Stimulated activated CD4-positive, alpha-beta T cell treated with anti-CD3 and anti-CD28 coated beads, Interleukin-12 subunit alpha, Interleukin-12 subunit beta, amount 100 ng/mL, for 24 hours (primary cell): ENCODE measurements at places on chromosomes 2 and 18.

DNA sequence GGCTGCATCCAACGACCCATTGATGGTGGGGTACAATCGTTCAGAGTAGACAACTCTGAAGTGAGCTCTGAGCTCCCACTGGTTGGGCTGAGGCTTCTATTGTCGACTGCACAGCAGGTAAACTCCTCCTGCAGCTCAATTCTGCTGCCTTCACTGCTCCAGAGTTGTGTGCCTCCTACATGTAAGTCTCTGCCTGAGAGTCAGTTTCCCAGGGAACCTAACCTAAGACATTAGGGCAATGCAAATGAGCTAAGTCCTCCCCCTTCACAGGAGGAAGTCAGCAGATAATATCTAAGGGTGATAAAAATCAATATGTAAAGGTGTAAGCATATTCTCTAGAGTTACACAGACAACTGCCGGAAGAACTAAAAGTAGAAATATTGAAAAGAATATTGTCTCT lies 22.5 kb upstream of the ACYP2 start:
- DNase-seq: no peak

GRCh38 chr2:54586494-54586893 lies 130.4 kb downstream of the SPTBN1 start:
- no peak for DNase-seq

DNA sequence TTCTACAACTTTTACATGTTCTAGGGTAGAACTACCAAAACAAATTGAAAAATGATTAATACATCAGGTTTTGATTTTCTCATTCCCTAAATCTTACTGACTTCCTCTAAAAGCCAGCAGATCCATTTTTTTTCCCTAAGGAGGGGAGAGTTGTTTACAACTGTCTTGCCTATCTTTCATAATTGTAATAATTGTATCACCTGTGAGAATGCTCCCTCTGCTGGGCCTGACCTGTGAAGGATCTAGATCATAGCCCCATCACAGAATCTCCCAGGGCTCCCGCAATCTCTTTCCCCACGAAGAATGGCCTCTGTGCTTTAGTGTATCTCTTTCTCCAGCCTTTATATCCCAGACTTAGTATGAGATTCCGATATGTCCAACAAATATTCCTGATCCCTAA lies 9.1 kb downstream of the LOXL3 start:
- no peak for DNase-seq

- no peak for DNase-seq
Observed at GRCh38 chr18:23694637-23695430, 5.6 kb downstream of the LAMA3 start.

DNA sequence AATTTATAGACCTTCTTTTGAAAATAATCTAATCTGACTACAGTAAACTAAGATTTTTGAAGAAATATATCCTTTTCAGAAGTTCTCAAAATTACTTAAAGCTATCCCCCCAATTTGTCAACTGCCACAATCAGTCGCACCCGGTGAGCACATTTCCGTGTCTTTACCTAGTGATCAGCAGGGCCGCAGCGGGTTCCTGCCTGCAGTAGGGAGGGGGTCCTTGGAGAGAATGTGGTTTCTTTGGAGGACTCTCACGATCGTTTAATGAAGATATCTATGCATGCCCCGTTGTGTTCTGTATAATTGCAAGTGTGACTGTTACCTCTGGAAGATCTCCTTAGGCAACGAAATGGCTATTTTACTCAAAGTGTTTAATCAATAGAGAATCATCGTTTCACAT lies 251.9 kb upstream of the RAB12 start:
- DNase-seq: no peak

DNA sequence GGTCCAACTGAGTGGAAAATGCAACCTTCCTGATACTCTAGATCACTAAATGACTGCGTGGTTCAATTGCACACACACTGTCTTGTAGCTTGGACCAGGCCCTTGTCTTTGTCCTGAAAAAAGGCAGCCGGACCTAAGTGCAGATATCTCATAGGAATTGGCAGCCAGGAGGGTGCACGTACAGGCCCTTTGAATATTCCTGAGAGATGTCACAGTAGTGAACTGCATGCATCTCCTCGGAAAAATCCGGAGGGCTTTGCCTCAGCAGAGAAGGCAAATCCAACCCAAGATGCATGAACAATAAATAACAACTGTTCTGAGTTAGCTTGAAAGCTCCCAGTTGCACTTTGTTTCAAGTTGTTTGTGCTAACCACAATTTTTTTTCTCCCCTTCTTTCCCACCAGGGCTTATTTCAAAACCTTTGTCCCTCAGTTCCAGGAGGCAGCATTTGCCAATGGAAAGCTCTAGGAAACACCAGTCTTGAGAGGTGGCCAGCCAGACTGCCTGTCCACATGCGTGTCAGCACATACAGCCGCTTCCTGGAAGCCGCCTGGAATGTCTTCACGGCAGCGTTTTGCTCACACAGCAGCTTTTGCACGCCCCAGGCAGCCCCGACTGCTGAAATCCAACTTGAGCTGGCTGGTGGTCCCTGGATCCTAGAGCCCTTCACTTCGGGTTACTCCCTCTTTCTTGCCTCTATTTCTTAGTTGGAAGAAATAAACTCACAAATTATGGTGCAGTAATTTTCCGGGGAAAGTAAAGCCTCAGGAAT lies 54.4 kb upstream of the FOSL2 start:
- DNase-seq: no peak

GRCh38 chr2:218482651-218483050 lies 63.7 kb downstream of the VIL1 start:
- no peak for DNase-seq

- no peak for DNase-seq
Observed at GRCh38 chr2:148739454-148740105, 95.0 kb downstream of the EPC2 start.

DNA sequence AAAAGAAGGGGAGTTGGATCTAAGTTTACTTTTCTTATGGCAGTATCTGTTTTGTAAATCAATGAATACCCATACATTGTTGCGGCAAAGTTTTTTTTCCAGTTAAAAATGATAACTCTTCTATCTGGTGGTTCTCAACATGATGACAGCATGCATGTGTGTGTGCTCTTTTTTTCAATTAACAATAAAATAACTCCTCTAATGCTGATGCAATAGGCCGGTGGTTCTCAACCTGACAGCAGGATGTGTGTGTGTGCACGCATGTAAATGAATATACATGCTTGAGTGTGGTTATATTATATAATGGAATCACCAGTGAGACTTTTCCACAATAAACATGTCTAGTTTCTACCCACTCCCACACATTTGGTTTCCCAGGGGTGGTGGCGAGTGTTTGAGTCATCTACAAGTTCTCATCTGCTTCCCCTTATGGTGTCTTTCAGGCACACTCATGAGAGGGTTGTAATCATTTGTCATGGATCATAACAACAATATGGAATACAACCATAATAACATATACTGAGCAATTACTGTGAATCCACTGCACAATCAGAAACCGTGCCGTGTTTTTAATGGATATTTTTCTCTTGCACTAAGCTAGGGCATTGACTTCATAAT lies 31.2 kb downstream of the PARD3B start:
- DNase-seq: no peak

DNA sequence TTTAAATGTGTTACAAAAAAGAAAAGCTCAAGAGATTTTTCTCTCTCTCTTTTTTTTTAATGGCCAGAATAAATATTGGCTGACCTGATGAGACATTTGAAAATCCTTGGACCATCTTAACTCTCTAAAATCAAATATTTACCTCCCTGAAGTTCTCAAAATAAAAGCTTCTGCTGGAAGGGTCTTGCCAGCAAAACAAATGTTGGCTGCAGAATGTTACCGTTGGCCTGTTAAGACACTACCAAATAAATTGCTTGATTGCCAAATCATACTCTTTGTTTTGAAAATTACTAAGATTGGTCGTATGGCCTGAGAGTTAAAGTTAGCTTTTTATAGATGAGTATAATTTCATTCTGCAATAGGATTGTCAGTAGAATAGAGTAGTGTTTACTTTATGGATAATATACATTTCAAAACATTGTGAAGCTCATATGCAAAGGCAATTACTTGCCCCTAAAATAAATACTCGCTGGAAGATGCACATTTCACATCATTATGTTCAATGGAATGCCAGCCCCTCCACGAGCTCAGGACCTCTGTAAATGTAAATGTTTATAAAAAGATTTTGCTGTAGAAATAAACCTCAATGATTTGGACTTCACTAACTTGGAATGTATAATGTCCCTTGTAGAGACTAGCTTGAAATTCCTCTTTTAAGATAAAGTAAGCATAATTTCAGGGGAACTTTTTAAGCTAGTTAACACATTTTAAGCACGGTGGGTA lies 193.4 kb downstream of the SOX11 start:
- no peak for DNase-seq

GRCh38 chr2:207749873-207750272 lies 19.8 kb downstream of the FZD5 start:
- no peak for DNase-seq

GRCh38 chr2:19541884-19542283 lies 183.5 kb upstream of the OSR1 start:
- DNase-seq: no peak

GRCh38 chr18:53771664-53772063 lies 452.8 kb downstream of the MBD2 start:
- no peak for DNase-seq

- no peak for DNase-seq
Observed at GRCh38 chr18:74286856-74287255, 4.9 kb downstream of the CYB5A start.

DNA sequence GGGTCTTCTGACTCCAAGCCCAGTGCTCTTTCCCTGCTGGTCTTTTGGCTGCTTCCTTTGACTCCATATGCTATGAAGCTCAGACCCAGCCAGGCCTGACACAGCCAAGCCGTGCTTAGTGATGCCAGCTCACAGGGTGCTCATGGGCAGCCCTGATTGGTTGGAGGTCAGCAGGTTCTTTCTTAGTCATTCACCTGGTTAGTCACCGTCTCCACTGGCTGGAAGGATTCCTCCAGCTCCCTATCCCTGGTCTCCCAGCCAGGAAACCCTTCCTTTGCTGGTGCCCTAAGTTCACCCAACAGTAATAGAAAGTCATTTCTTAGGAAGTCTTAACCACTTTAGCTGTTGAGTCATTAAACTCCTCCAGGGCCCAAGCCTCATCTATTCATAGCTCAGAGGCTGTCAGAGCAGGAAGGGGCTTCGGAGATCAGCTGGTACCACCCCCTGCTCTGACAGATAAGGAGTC lies 3.9 kb downstream of the KCNK3 start:
- DNase-seq: no peak

DNA sequence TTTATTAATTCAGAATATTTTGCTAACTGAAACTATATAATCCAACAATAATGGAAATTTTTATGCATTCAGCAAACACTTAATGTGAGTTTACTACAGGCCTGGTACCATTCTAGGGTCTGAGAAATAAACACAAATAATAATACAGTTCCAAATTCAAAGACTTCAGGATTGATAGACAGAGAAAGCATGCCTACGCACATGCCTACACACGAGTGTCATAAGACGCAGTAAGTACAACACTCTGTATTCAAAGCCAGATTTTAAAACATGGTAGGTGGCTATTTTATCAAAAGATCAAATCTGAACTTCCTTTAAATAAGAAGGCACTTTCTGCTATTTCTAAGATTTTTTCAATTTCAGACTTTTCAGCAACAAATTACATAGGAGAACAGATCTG lies 346.9 kb downstream of the NCKAP5 start:
- no peak for DNase-seq

DNA sequence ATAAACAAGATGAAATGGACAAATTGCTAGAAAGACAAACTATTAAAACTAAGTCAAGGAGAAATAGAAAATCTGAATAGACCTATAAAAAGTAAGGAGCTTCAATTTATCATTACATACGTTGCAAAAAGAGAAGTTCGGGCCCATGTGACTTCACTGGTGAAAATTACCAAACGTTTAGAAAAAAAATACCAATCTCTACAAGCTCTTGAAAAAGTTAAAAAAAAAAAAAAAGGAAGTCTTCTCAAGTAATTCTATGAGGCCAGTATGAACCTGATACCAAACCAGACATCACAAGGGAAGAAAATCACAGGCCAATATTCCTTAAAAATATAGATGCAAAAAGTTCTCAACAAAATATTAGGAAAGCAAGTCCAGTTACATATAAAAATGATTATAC lies 20.2 kb upstream of the ACVR2A start:
- DNase-seq: no peak

DNA sequence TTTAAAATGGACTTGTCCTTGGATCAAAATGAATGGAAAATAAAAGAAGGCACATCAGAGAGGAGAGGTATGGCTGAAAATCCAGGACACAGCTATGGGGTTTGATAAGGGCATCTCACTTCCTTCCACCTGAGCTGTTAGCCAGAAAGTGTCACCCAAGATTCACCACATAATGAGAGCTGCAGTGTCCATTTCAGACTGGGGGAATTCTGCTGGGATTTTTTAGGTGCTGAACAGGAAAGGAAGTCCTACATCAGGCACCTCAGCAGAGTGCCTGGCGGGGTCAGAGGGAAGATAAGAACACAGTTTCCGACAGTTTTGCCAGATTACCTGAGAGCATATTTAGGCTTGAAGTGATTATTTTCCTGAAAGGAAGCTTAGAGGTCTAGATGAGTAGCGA lies 187.6 kb upstream of the HNMT start:
- no peak for DNase-seq

DNA sequence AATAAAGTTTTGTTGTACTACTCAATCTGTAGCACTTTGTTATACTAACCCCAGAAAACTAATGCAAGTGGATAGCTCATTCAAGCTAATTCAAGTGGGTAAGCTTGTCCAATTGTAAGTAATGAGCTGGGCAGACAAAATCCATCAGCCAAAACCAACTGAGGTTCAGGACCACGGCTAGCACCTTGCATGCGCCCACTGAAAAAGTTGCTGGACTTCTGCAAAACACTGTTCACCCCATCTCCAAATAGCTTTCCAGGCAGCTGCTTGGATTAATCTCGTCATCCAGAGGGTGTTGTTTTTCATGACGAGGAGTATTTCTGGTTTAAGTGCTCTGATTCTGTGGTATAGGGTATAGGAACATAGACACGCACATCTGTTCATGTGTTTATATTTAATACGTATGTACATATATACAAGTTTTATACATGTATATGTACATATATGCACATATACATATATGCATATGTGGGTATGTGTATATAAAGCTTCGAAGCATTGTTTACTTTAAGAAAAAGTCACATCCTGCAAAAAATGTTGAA lies 307.5 kb downstream of the GALR1 start:
- DNase-seq: no peak

- DNase-seq: no peak
Observed at GRCh38 chr18:32175265-32175664, 14.6 kb upstream of the MEP1B start.

DNA sequence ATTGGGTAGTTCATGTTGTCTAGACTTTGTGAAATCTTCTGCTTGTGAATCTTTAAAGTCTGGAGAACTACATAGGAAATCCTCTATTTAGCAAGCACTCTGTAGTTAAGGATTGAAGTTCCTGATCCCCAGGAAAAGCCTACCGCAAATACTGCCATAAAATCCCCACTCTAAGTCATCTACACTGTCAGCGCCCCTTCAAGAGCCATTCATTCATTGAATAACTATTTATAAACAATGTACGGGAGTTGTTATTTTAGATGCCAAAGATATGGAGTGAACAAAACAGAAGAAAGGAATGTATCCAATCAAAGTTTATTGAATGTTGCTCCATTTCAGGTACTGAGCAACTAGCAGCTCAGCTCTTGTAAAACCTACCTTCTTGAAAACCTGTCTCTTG lies 36.5 kb upstream of the SLC39A10 start:
- no peak for DNase-seq

- DNase-seq: no peak
Observed at GRCh38 chr2:66569321-66569851, 134.5 kb downstream of the MEIS1 start.
